ENCODE measurements at places on chromosomes 7 and 10. TPM values are rescaled to one million over a fixed set of nuclear protein-coding genes. Genes with fewer than 3 reads are reported as not detected.

The GNB2 gene
- polyA plus RNA-seq: 279 TPM

The ADCYAP1R1 gene
- polyA plus RNA-seq: not detected

The PRKG1 gene
- polyA plus RNA-seq: 3.5 TPM

The PIK3CG gene
- polyA plus RNA-seq: not detected

- DNase-seq: no peak
These were observed 100.3 kb downstream of the RAPGEF5 start for GRCh38 chr7:22256541-22257096.

DNA sequence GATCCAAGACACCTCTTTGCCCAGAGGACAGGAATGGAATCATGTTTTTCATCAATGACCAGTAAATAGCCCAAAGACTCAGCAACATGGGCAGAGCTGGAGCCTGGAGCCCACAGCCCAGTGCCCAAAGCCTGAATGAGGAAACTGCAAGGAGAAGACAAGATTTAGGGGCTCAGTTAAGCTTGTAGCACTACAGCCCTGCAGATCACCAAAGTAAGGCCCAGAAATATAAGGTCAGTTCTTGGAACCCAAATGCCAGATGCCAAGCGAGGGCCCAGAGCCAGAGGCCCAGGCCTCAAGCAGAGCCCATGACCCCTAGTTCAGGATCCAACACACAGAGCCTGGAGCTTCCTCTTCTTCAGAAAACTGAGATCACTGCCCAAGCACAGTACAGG lies 32.4 kb downstream of the MBL2 start:
- DNase-seq: no peak

DNA sequence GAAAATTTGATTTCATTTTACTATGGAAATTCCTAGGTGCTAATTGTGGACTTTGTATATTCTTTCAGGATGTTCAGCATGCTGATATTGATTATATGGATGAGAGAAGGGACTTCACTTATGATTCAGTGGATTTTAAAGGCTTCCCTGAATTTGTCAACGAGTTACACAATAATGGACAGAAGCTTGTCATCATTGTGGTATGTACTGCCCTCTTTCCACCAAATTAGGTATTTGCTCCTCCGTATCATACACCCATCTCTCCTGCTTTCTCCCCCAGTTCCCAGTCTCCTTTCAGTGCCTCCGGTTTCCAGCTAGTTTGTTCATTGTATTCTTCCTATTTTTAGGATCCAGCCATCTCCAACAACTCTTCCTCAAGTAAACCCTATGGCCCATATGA lies 34.6 kb downstream of the MGAM start:
- no peak for DNase-seq

GRCh38 chr10:54402576-54402975 lies 398.5 kb downstream of the PCDH15 start:
- peak; percentile 7 for DNase-seq

DNA sequence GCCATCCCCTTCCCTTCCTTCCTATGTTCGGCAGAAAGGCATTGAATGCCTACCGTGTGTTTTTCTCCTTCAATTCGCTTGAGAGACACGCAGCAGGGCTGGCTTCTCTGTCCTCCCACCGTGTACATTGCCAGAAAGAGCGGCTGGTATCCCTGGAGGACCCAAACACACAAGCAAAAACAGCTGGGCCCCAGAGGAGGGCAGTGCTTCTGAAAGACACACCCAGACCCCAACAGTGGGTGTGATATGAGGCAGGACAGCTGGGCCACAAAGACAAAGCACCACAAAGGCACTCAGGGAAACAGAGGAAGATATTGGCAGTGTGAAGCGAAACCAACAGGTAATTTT lies 133.1 kb upstream of the SH2B2 start:
- DNase-seq: no peak

DNA sequence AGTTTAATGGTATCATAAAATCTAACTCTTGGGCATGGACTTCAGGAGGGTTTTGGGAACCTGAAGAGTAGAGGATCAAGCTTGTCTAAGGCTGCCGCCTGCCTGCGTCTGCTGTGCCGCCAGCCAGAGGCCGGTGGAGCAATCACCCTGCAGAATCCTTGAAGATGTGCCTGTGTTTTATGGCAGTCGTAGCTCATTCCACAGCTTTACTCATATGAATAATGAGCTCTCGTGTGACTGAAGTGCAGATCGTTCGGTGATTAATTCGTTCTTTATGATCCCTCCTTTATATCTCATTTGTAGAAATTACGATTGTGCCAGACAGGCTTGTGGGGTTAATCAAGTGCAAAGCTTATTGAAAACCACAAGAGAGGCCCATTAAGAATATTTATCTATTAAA lies 100.8 kb downstream of the ACTR3B start:
- no peak for DNase-seq

GRCh38 chr7:142750321-142750938 lies 1.2 kb downstream of the PRSS1 start:
- no peak for DNase-seq

- DNase-seq: no peak
These were observed 56.8 kb downstream of the GPR141 start for GRCh38 chr7:37740398-37740797.

GRCh38 chr10:132414402-132415016 lies 17.5 kb downstream of the PWWP2B start:
- no peak for DNase-seq

DNA sequence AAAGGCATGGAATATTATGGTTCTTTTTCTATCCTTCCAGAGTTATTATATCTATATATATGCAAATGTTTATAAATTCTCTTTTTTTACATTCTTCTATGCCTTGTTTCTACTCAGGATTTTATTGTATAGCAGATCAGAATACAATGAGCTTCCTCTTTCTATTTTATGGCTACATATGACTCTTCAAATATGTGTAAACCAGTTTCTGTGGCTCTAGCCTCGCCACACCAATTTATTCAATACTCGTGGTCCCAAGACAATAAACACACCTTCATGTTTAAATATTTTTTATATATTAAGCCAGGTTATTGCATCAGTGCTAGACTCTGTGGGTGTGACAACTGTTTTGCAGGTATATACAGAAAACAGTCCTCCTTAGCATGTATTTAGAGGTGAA lies 237.5 kb upstream of the MKLN1 start:
- no peak for DNase-seq

Data from IMR-90 (cell line).